Forelimb muscle (tissue), 1 donor: ENCODE measurements at places on chromosomes 1 and 21.

GRCh38 chr1:93140106-93140505 lies 40.1 kb downstream of the TMED5 start:
- DNase-seq, result no peak

GRCh38 chr1:178940068-178940765 lies 69.3 kb upstream of the ANGPTL1 start:
- no peak for DNase-seq

DNA sequence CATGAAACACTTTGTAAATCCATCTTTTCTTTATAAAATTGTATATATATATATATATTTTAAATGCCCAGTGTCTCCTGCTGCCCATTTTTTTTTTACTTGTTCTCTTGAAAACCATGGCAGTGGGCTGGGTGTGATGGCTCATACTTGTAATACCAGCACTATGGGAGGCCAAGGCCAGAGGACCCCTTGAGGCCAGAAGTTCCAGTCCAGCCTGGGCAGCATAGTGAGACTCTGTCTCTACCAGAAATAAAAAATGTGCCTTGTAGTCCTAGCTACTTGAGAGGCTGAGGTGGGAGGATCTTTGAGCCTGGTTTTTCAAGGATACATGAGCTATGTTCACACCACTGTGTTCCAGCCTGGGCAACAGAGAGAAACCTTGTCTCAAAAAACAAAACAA lies 62.2 kb downstream of the HS2ST1 start:
- DNase-seq, result no peak

- no peak for DNase-seq
Measured at GRCh38 chr1:192660613-192661012, 24.7 kb downstream of the RGS13 start.

DNA sequence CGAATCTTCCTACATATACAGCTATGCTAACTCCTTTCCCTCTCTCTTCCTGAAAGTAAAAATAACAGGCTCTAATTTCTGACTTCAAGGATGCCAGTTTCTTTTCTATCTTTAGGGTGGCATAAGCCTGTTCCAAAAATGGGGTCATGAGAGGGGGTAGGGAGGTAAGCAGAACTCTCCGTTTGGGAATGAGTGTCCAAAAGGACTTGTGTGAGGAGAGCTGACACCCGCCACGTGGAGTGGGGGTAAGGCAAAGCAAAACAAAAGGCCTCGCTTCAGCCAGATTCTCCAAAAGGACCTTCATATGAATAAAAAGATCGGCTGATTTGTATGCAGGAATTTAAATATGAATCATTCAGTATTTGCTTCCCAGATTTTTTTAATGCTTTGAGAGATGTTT lies 28.6 kb downstream of the PLPPR4 start:
- no peak for DNase-seq
